ENCODE measurements at places on chromosomes 13 and 19.

DNA sequence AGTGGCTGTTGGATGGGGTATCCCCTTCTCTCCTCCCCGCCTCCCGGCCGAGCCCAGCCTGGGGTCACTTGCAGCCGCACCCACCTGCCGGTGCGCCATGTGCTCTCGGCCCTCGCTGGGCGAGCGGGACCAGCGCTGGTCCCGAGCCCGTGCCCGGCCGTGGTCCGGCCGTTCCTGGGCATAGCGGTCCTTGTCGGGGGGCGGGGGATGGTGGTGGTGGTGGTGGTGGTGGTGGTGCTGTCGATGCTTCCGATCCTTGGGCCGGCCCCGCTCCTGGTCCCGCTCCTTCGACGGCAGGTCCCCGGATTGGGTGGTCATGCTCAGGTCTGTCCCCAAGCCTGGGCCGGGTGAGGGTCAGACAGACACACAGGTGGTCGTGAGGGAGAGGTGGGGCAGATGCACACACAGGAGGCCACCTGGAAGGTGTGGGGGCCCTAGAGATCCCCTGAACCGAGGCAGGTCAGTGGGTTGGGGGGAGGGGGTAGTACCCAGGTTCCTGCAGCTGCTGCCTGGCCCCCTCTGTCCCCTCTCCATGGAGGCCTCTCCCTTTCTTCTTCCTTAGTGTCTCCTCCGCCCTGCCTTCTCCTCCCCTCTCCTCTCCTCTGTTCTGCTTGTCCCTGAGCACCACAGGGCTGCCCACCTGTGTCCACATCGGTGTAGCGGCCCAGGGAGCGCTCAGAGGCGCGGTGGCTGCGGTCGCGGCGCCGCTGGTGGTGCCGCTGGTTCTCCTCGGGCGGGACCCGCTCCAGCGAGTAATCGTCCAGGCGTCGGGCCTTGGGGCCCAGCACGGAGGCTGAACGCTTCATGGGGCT lies 58.7 kb downstream of the IER2 start:
- no peak for DNase-seq

GRCh38 chr19:48506138-48506733 lies 5.4 kb downstream of the LMTK3 start:
- DNase-seq, result no peak

DNA sequence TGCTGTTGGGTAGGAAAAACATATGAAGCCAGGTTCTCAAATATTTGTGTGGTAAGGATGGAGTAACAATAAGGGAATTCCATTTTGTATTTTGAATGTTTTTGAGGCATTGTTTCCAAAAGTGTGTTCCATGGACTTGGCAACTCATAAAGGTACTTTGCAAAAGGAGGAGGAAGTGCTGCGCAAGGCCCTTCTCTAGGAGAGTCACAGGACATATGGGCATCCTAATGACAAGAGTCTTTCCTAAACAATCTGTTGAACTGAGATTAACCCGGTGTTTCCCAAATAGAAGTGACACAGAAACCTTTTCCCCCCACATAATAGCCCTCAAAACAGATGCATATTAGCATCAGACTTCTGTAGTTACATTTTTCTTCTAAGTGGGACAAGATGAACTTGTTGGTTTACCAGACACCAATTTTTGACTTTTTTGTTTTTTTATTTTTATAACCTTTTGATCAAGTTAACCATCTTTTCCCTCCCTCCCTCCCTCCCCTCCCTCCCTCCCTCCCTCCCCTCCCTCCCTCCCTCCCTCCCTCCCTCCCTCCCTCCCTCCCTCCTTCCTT lies 209.3 kb downstream of the PCCA start:
- DNase-seq, result no peak

DNA sequence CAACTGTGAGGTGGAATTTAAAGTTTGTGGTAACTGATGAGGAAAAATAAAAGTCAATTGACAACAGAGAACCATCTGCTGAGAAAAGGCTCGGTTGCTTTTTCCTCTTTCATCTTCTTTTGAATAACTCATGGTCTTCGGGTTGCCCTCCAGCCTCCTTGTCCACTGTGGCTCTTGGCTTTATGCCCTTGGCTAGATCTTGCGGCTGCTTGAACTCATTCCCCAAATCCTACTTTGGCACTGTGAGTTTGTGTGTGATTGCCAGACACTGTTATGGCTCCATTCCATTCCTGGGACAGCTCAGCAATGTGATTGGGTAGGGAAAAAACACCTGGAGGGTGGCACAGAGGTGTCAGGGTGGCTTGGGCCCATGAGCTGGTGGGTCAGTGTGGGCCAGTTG lies 387.4 kb downstream of the DLEU7 start:
- no peak for DNase-seq

DNA sequence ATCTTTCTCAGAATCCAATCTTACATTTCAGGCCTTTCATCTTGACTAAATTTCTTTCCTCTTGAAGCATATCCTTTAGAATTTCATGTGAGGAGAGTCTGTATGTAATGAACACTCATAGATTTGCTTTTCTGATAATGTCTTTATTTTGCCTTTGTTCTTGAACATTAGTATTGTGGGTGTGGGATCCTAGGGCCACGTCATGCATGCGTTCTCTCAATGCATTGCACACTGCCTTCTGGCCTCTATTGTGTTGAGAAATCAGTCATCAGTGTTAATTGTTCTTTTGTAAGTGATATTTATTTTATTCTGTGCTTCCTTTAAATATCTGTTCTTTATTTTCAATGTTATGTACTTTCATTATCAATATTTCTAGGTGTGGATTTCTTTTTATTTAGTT lies 364.9 kb downstream of the OXGR1 start:
- no peak for DNase-seq

- DNase-seq, result no peak
Observed at GRCh38 chr13:111166882-111167675, 52.0 kb downstream of the ARHGEF7 start.

- DNase-seq, result no peak
Observed at GRCh38 chr13:75993823-75994222, 357.7 kb downstream of the LMO7 start.

DNA sequence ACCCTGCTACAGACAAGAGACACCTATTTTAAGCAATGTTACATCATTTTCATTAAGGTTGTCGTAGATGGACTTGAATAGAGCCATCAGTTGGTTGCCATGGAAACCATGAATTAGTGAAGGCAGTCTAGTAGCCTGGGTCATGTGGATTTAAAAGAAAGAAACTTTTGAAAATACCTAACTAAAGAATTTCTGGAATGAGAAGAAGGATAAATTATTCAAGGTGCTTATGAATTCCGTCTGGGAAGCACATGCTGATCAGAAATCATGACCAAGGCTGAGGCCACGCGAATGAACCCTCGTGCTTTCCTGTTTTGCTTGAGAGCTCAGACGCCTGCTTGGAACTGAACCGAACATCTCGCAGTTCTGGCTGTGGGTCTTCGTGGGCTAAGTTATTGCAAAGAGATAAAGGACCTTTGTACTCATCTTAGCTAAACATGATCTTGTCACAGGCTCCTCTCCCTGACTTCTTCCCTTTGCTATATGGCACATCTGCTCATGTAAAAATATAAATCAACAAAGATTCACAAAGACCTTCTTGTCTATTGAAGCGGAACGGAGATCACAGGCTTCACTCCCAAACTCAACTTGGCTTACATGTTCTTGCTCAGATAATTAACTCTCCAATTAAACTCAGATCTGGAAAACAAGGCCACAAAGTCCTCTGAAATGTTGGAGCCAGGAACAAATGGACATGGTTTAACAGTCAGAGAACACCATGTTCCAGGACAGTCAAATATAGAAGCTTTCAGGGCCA lies 140.2 kb downstream of the NUFIP1 start:
- DNase-seq, result peak; percentile 10

DNA sequence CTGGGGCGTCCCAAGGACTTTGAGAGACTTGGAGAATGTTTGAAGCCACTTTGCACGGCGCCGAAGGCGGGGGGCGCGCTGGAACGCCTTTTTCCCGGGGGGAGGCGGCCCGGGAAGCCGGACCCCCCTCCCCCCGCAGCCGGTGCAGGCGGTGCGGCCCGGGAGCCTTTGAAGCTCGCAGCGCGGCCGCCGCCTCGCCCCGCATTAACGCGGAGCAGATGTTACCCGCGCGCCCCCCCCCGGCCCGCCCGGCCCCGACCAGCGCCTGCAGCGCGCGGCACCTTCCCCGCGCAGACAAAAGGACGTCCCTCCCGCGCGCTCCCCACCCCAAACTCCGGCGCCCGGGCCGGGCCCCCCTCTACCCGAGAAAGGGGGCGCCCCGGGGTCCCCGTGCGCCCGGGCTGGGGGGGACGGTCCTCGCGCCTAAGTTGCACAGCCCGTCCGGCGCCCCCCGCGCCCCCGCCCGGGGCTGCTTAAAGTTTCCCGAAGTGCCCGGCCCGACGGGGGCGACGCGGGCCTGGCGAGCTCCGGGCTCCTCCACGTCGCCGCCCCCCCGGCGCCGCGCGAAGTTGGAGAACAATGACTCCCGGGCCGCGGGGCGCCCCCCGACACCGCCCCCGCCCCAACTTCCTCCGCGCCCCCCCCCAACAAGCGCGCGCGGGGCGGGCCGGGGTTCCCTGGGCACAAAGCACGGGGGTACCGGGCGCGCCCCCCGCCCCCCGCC lies 685 bp downstream of the TCF3 start:
- no peak for DNase-seq

- DNase-seq, result no peak
Observed at GRCh38 chr19:49863935-49864320, 3.4 kb downstream of the PNKP start.

- no peak for DNase-seq
Observed at GRCh38 chr13:110910013-110910890, 4.6 kb downstream of the ANKRD10 start.

DNA sequence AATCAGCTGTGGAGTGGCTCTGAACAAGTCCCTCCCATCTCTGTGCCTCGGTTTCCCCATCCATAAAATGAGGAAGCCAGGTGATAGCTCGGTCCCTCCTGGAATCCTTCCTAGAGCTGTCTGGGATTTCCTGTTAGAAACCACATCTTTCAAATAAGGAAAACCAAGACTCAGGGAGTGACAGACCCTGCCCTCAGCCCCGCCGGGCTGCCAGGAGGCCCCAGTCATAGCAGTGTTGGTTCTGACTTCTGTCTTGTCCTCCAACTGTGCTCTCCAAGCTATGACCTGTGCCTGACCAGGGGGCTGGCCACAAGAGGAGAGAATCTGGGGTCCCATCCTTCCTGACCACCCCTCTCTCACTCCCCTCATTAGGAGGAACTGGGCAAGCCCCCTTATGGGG lies 1.1 kb upstream of the SHD start:
- no peak for DNase-seq

- no peak for DNase-seq
Observed at GRCh38 chr13:40230833-40231266, 435.6 kb downstream of the FOXO1 start.

DNA sequence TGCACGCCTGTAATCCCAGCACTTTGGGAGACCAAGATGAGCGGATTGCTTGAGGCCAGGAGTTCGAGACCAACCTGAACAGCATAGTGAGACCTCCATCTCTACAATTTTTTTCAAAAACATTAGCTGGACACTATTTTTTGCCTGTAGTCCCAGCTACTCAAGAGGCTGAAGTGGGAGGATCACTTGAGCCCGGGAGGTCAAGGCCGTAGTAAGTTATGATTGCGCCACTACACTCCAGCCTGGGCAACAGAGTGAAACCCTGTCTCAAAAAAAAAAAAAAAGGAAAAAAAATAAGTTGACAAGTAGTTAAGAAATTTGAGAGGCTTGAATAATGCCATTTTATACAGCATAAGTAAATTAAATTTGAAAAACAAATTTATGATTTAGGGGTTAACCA lies 330.6 kb downstream of the MYO16 start:
- no peak for DNase-seq

- DNase-seq, result no peak
Observed at GRCh38 chr13:107360010-107360409, 792.1 kb upstream of the ARGLU1 start.

DNA sequence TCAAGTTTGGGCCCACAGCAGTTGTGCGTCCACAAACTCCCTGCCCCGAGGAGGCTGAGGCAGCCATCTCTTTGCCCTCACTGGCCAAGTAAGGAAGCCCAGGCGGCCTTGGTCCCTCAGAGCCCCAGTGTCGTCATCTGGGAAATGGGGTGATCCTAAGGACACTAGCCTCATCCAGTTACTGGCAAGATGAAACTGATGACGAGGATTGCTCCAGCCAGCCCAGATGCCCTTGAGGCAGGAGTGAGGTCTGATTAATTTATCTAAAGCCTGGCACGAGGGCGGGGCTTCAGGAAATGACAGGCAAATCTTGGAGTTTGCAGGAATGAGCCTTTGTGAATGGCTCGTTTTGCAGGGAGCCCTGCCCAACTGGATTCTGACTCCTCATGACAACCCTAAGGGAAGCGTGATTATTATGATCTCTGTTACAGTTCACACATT lies 5.6 kb downstream of the LIPE start:
- no peak for DNase-seq

- no peak for DNase-seq
Observed at GRCh38 chr13:32045537-32045936, 14.0 kb downstream of the FRY start.

DNA sequence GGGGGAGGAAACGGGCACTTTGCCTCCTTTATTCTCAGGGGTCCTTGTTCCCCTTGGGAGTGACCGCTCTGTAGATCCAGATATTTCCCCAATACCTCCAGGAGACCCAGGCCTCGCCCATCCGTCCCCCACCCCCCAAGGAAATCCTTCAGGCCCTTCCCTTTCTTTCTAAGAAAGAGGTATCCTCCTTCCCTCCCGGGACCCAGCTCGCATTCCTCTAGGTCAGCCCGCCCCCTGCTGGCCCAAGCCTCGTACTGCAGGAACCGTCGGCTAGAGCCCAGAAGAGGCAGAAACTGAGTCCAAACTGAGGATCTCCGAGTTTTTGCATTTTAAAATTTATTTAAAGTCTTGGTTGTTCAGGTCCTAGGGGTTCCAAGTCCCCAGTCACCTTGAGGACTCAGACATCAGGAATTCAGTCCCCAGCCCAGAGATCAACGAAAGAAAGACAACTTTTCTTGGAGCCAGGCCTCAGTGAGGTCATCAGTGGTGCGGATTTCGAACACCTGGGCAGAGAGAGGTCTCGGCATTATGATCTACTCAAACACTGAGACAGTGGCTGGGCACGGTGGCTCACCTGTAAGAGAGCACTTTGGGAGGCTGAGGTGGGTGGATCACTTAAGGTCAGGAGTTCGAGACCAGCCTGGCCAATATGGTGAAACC lies 7.5 kb upstream of the LRFN1 start:
- peak; percentile 85 for DNase-seq

- no peak for DNase-seq
Observed at GRCh38 chr13:112618501-112618900, 30.5 kb upstream of the TUBGCP3 start.

GRCh38 chr19:17766543-17767131 lies 15.4 kb downstream of the FCHO1 start:
- DNase-seq, result peak; percentile 81

DNA sequence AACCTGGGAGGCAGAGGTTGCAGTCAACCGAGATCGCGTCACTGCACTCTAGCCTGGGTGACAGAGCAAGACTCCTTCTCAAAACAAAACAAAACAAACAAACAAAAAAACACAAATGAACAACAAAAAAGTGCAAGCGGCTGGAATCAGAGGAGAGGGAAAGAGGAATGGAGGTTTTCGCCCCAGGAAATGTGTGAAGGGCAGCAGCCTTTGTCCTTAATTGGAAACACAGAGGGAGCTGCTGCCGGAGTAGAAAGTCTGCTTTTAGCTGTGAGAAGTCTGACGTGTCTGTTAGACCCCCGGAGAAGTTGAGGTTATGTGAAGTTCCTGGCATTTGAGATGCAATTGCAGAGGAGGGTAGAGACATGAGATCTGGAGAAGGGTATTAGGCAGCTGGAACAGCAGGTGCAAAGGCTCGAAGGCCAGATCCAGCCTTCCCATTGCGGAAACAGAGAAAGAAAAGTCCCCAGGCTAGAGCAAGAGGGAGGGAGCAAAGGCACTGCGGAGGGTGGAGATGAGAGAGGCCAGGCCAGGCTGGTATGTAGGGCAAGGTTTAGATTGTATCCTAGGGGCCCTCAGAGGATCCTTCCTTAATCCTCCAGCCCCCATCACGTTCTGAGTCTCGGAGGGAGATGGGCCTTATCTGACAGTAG lies 473 bp downstream of the TMIGD2 start:
- no peak for DNase-seq
